ENCODE measurements at places on chromosomes 7 and 10. TPM values are rescaled to one million over a fixed set of nuclear protein-coding genes. Genes with fewer than 3 reads are reported as not detected.

The ADD3 gene
- total RNA-seq: 77.7 TPM

The PCLO gene
- total RNA-seq: 2.6 TPM

The DENND2A gene
- total RNA-seq: 4.2 TPM

GRCh38 chr7:29636009-29636351 lies 72.3 kb downstream of the PRR15 start:
- DNase-seq: no peak

DNA sequence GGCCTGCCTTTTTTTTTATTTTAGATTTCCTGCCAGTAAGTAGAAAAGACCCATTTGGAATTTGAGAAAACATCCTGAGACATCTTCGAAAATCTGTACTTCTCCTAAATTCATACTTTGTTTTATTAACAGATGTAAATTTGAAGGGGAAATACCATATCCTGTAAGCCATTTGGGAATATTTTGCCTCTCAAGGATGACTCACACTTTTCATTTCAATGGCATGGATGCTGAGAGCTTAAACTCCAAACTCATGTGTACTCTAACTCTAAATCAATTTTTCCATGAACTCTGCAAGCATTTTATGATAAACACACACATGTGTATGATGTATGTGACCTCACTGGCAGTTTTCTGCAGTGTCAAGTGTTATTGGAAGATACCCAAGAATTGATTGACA lies 89.0 kb downstream of the SEMA3A start:
- DNase-seq: no peak

DNA sequence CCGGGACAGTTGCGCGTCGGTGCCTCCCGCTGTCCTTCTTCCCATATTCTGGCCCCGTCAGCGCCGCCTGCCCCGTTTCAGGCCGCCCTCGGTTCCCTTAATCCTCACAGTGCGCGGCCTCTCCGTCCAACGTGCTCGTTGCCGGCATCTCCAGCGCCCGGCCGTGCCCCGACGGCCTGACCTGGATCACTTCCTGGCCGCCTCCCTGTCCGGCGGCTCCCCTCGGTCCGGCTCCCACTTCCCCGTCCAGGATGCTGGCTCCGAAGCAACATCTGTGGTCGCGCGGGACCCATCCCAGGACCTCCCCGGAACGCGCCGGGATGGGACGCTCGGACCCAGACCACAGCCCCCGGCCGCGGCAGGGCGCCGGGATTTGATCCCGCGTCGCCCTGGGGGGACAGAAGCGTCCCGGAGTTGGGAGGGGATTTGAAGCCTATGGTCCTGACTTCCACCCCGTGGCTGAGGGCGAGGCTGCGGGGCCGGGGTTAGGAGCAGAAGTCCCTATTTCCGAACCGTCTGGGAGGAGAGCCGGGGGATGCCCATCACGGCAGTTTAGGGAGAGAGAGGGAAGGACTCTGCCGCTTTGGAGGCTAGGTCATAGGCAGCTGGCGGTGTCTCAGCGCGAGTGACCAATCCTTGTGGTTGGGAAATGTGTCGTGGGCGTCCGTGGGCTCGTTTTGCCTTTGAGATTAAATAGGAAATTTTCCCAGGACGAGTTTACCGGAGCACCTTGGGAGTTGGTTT lies 53.8 kb downstream of the KCTD7 start:
- no peak for DNase-seq

- no peak for DNase-seq
These were observed 208.2 kb downstream of the CDK14 start for GRCh38 chr7:90804370-90804769.

GRCh38 chr10:72417971-72418370 lies 63.3 kb upstream of the DNAJB12 start:
- no peak for DNase-seq

Data from PC-9 (cell line).